ENCODE measurements at places on chromosomes 3 and 15.
A peak's percentile ranks its signal among the peaks of the same experiment; 100 is the strongest.

DNA sequence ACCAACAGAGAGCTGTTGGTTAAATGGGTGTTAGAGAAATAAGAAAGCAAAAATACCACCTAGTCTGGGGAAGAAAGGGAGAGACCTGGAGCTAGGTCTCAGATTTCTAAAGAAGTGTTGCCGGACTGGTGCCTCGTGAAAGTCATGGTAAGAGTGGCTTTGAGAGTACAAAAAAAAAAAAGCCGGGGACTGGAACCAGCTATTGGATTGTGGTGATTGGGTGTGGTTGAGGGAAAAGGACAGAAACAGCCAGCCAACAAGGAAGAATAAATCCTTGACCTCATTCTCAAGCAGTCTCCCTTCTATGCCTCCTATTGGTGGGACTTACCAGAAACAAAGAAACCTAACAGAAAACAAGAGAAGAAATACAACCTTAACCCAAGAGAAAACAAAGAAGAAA is 346.4 kb upstream of the KCNMB2 start:
- no peak for DNase-seq

DNA sequence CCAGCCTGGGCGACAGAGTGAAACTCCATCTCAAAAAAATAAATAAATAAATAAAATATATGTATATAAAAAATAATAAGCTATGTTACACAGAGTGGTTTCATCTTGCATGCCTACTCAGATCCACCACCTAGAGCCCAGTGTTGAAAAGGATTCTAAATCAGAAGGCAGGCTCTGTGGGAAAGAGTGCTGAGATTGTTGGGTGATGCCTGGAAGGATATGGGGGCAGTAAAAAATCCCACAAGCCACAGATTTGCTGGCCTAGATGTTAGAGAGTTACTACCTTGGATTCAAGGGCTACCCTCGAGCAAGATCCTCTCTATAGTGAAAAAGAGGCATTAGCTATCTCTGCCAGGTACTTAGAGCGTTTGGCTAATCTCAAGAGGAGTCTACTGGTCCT is 144.3 kb downstream of the STAC start:
- DNase-seq: peak; percentile 9

- DNase-seq: no peak
Observed at GRCh38 chr3:113227146-113227545, 15.8 kb downstream of the BOC start.

- no peak for DNase-seq
Observed at GRCh38 chr3:141377377-141377776, 9.1 kb downstream of the ZBTB38 start.

- no peak for DNase-seq
Observed at GRCh38 chr3:167198949-167199600, 181.0 kb downstream of the ZBBX start.
